ENCODE measurements at places on chromosomes 6 and 20. TPM values are rescaled to one million over a fixed set of nuclear protein-coding genes. Genes with fewer than 3 reads are reported as not detected.

Gene KHDC3L
- total RNA-seq = not detected

Gene PACRG
- 1.7 TPM for total RNA-seq

Gene RSPH3
- 7.1 TPM for total RNA-seq

DNA sequence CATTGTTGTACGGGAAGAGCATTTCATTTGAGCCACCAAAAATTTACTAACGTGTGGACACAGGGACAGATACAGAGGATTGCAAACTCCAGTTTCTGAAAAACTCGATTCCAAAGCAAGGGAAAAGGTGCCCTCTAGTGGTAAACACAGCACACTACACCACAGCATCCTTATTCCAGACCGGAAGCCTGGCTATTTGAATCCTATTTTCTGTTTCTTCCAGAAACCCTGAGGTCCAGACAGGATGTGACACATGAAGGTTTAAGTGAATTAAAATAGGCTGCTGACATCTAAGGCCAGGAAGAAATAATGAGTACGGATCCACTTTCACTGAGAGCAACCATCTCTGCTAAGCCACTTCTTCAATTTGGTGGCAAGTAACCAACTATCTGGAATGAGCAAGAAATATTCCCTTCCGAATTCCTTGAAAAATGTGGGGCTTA lies 31.8 kb upstream of the GMPR start:
- DNase-seq = peak; percentile 43

Gene ABHD16B
- total RNA-seq = not detected

DNA sequence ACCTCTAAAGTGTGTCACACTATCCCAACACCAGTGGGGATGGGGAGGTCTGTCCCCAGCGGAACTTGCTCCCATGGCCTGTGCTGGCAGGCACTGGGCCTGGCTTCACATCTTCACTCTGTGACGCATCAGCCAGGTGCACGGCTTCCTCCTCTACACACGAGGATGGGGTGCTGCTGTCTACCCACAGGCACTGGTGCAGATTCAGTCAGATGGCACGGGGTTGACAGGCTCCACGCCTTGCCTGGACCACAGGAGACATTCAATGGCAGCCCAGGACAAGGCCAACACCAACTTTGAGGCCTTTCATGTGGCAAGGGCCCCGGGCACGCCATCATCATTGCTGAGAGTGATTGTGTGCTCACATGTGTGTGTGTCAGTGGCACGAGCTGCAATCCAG lies 92.4 kb downstream of the TMEM242 start:
- no peak for DNase-seq

GRCh38 chr20:51385646-51386530 lies 156.6 kb downstream of the NFATC2 start:
- DNase-seq = no peak

Gene FERMT1
- total RNA-seq = 22.1 TPM

Gene ZSCAN12
- 6.5 TPM for total RNA-seq

DNA sequence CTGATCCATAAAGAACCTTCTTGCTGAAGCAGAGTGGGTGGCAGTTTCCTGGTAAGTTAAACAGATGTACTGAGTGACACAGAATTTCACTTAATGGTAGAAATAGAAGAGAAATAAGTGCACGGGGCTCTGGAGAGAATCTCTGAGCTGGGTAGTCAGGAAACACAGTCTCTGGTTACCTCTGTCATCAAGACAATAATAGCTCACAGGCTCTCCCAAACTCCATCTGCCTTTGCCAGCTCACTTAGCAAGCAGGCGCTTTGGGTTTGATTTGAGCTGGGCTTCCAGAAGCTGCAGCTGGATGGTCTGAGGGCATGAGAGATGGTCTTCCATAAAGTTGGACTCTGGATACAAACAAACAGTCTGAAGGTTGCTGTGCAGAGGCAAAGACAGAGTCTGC lies 39.6 kb upstream of the PRSS35 start:
- DNase-seq = no peak

GRCh38 chr20:50586531-50587232 lies 76.5 kb downstream of the PTPN1 start:
- no peak for DNase-seq

Gene MCHR2
- not detected for total RNA-seq

- DNase-seq = no peak
Measured at GRCh38 chr6:165835410-165835851, 172.4 kb upstream of the PDE10A start.

GRCh38 chr6:70531133-70531532 lies 35.6 kb upstream of the SDHAF4 start:
- no peak for DNase-seq

DNA sequence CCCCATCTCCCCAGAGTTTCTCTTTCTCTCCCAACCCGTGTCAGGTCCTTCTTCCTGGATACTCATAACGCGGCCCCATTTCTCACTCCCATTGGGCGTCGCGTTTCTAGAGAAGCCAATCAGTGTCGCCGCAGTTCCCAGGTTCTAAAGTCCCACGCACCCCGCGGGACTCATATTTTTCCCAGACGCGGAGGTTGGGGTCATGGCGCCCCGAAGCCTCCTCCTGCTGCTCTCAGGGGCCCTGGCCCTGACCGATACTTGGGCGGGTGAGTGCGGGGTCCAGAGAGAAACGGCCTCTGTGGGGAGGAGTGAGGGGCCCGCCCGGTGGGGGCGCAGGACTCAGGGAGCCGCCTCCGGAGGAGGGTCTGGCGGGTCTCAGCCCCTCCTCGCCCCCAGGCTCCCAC lies at the start of gene HLA-F:
TSS of gene HLA-F (plus strand) at position 173 of the 404 bp plus-strand sequence. CDS start at position 203, 30 bp downstream.
- DNase-seq = no peak

Gene DEK
- total RNA-seq = 65.9 TPM

- DNase-seq = no peak
Measured at GRCh38 chr6:87897663-87898062, 150.0 kb upstream of the SPACA1 start.

DNA sequence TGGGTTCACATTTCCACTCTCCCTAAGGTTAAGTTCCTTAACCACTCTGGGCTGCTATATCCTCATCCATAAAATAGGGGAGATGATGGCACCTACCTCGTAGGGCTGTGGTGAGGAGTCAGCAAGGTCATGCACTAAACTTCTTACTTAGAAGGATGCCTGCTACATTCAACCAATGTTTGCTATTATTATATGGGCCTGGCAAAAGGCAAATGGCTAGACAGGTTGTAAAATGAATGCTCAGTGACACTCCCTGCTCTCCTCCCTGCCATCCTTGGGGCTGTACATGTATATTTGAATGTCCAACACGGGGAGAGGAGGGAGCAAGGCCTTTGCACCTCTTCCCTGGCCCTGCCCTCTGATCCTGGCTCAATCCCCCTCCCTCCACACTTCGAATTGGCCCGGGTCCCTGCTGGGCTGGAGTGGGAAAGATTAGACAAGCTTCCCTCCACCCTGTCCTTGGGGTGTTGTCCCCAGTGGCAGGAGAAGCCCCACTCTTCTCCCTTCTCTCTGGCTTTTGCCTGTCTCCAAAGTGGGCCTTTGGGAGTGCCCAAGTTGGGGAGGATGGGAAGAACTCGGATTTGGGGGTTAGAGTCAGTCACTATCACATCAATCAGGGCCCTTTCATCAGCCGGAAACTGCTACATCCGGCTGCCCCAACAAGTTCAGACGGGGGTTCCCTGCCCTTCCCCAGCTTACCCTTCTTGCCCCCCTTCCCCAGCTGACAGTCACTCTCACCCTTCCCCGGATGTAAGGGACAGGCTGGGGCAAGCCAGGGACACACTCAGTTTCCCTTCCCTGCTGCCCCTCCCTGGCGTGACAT lies 36.3 kb upstream of the VEGFA start:
- no peak for DNase-seq

DNA sequence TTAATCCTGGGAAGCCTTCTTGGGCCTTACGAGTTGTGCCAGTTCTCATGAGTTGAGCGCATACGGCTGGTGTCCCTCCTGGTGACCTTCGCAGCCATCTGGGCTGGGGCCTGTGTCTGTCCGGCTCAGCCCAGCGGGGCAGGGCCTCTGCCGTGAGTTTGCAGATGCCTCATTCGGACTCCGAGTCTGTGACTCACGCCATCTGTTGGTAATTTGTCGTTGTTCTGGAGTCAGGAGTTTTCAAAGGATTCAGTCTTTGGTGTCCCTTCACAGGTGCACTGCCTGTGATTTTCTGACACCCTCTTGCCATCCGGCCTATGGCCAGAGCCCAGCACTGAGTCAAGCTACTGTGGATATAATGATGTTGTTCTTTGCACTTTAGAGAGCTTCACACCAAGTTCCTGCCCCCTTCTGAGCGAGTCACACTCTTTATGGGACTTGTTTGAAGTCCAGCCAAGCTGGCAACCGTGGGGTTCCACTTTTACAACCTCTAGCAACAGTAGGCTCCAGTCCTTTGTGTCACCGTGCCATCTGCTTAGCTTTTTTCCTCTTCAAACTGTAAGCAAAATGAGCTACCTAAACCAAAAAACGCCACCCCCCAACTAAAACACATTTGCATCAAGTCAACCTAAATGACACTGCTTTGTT lies 175.6 kb downstream of the AIG1 start:
- DNase-seq = no peak

DNA sequence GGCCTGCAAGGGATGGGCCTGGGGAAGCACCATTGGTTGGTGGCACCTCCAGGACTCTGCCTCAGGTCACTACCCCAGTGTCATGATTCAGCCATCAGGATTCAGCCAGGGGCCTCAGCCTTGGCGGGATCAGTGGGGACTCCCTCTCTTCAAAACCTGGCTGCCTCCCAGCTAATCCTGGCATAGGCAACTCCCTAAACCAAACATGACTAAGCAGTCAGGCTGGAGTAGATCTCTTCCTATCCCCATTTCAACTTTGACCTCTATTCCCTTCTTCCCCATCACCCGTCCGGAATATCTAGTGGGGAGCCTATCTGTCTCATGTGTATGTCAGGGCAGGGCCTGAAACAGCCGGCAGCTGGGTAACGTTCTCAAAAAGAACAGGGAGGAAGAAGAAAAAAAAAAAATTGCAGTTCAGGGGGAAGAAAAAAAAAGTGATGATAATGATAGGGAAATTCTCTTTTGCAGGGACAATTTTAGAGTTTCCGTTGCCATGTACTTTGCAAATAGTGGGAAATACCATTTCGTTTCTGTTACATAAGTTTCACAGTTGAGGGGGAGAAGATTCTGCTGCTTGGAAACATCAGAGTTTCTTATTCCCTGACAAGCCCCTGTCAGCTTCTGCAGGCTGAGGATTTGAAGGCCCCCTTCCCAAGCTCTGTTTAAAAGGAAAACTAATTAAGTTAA lies 4.1 kb upstream of the PREX1 start:
- DNase-seq = no peak

Gene TUBB2B
- 287 TPM for total RNA-seq

DNA sequence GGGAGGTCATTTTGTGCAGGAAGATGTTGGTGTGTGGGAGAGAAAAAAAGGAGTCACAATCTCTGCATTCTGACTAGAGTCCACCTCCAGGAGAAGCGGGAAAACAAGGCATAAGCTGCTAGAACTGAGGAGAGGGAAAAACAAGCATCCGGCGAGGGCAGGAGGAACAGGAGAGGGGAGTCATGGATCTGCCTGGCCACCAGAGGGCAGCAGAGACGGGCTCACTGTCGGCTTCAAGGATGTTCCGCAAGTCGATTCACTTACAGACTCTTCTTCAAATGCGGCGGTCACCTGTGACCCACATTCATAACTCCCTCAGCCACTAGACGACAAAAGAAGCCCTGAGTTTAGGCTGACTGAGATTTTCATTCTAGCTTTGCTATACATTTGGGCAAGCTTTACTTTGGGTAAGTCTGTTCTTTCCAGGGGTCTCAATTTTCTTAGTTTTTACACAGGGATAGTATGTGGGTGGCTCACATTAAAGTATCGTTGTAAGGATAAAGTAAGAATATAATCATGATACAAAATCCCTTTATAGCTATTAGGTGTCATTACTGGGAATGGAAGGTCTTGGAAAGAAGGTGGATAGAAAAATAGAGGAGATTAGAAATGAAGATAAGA lies 6.6 kb upstream of the BTNL2 start:
- peak; percentile 32 for DNase-seq

DNA sequence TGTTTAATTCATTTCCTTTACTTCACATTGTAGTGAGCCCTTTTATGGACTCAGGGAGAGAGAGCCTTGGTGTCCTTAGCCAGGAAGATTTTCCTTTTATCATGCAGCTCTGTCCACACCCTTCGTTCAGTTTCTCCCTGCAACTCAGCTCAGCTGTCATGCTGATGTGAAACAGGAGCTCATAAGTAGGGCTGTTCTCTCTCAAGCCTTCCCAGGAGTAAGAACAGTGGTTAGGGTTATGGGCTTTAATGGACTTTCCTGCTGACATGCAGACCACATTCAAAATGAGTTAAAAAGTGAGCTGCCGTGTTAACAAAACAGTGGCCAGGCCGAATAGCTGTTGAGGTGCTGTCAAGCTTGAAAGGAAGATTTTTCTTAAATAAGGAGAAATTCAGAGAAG lies 104.1 kb downstream of the BCKDHB start:
- no peak for DNase-seq

GRCh38 chr6:37059344-37060194 lies 54.1 kb downstream of the FGD2 start:
- peak; percentile 97 for DNase-seq

Gene ELOVL4
- total RNA-seq = 2.8 TPM

DNA sequence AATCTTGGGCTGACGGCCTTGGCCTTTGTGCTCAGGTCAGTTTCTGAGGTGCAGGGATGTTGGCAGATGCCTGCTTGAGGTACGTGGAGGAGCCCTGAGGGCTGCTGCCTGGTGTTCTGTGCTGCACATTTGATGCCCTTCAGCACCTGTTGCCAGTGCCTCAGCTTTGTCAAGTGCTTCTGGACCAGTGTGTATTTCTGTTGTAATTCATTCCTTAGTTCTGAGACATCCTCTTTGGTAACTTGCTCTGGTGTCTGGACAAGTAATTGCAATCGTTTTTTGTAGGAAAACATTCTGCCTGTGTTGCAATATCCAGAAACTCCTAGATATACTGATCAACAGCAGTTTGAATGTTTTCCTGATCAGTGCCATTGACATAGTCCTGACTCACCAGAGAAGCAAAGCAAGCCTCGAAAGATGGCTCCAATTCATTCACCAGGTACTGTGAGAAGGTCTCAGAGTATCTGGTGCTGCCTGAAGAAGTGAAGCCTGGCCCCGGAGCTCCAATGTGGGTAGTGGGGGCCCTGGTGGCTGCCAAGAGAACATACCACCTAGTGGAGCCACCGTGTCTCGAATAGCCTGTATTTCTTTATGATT lies 26.7 kb downstream of the ZNF337 start:
- no peak for DNase-seq

DNA sequence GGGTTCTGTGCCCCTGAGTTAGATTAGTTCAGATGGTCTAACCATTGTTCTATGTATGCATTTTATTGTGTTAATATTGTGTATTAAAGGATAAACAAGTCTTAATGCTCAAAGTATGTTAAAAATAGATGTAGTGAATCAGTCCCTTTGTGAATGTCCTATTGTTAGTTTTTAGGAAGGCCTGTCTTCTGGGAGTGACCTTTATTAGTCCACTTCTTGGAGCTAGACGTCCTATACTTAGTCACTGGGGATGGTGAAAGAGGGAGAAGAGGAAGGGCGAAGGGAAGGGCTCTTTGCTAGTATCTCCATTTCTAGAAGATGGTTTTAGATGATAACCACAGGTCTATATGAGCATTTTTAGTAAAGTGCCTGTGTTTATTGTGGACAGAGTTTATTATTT lies 12.3 kb upstream of the HMGN4 start:
- no peak for DNase-seq

Gene RNF182
- total RNA-seq = 8.1 TPM

Gene SLC52A3
- total RNA-seq = 2.7 TPM
